ENCODE measurements at places on chromosomes 3 and 15. TPM values are rescaled to one million over a fixed set of nuclear protein-coding genes. Genes with fewer than 3 reads are reported as not detected.

- DNase-seq: peak; percentile 33
Observed at GRCh38 chr3:55480911-55481743, 6.0 kb downstream of the WNT5A start.

DNA sequence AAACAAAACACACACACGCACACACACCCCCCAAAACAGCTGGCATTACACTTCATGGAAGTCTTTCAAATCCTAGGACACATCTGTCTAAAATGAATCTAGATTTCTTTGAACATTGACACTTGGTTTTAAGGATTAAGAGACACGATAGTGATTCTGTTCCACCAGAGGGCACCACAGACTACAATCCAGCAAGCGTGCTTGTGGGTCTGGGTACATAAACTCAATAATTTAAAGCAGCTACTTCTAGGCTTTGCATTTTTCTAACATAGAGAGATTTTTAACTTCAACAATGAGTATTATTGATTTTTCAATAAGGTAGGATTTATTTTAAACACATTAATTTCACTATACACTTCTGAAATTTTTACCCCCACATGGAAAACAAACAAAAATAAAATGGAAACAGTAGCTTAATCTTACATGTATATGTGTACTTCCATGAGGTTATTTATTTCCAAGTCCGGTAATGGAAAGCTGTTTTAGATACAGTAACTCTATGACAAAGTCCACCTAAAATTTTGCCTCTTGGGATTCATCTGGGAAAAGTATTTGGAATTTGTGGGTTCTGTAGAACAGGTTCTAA lies 564.0 kb upstream of the TGFBR2 start:
- DNase-seq: peak; percentile 84

- DNase-seq: peak; percentile 89
Observed at GRCh38 chr3:187403768-187404288, 35.6 kb downstream of the RTP4 start.

DNA sequence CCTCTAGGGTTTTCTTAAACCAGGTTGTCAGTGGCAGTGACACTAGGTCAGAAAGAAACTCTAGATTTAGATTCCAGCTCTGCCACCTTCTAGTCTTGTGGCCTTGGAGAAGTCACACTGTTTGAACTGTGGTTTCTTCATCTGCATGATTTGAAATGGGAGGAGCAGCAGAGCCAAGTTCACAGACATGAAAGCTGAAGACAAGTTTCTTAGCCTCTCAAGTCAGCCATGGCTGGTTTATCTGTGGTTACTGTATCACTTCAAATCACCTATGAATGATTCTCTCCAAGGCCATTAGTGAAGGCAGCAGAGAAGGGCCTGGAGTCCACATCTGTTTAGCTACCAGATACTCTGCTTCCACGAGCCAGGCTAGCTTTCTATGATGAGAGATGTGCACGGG lies 15.6 kb downstream of the CLEC3B start:
- no peak for DNase-seq

RBP2 gene
- total RNA-seq: not detected

RAB8B gene
- 8.5 TPM for total RNA-seq

HES1 gene
- 906 TPM for total RNA-seq

- peak; percentile 69 for DNase-seq
Observed at GRCh38 chr3:85821130-85821756, 862.5 kb downstream of the CADM2 start.

- DNase-seq: no peak
Observed at GRCh38 chr15:54374184-54374952, 396.1 kb downstream of the UNC13C start.

CACNA2D2 gene
- 0.44 TPM for total RNA-seq

DNA sequence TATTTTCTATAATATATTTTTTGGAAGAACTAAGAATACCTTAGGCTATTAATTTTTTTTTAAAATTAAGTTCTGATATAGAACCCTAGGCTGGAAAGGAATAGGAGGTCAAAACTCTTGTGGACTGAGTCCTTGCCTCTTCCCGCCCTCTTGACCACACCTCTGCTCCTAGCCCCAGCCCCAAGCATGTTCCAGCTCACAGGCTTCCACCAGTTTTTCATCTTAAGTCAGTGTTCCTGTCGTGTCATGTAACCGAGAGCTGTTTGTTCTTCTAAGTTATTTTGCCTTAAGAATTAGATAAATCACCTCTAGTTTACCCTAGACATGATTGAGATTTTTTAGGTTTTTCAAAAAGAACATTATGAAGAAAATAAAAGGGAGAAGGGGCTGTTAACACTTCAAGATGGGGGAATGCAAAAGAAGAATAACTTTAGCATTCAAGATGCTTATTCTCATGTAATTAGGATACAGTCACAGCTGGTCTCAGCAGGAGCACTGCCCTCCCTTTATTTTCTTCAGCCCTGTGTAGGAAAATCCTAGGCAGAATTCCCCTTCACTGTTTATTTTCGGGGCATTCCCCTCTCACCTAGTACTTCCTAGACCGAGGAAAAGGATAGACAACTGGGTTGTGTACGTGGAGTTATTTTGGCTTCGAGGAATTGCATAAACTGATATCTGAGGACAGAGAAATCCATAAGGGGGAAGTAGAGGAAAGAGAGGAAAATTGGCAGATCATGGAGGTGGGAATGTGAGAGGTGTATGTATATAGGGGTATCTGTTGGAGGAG lies 110.2 kb downstream of the CMSS1 start:
- DNase-seq: no peak

DNA sequence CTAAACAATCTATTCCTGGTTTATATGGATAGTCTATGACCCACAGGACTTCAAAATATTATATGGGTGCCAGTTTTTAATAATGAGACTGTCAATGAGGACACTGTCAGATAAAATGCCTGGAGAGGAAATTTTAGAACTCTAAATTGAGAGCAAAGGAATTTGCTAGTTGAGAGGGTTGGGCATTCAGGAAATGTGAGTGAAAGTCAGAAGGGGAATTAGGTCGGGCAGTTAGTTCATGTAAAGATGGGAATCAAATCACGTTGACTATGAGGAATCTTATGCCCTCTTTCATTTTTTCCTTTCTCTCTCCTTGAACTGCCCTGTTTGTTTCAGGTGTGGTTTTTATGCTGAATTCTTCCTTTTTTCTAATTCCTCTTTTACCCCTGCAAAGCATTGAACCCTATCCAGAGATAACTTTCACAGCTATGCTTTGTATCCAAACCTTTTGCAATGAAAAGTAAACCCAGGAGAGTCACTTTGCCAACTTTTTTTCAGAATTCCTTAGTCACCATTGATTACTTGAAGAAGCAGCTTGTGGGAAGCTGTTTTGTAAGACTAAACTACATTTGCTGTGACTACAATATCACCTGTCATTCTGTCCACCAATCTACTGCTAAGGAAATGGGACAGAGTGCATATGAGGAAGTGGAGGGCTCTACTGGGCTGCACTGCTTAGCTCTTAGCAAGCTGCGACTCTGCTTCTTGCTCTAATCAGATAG lies 27.8 kb downstream of the CHP1 start:
- peak; percentile 91 for DNase-seq

GRCh38 chr3:14545251-14545635 lies 5.1 kb upstream of the GRIP2 start:
- DNase-seq: no peak

- DNase-seq: peak; percentile 10
Observed at GRCh38 chr3:32293903-32294302, 55.4 kb downstream of the CMTM8 start.

SLITRK3 gene
- total RNA-seq: not detected

DNA sequence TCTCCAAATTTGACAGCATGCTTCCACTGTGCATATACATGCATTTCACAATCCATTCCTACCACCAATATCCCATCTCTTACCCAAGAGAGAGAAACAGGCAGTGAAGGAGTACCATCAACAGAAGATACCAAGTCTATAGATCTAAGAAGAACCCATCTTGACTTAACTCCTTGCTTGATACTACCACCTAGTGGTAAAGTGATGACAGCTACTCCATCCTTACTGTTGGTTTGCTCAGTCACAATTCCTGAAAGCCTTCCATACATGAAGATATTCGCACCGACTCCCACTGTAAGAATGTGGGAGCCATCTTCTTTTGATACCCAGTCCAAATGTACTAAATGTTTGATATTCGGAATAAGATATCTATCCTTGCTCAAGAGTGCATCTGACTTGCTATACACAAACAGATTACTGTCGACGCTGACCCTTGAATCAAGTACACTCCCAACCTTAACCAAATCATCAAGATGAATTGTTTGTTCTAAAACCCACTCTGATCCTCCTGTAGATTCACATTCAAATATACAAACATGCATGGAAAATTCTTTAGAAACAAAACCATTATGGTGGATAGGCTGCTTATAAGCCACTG lies 123.1 kb downstream of the DMXL2 start:
- peak; percentile 60 for DNase-seq

GRCh38 chr15:92100301-92100700 lies 246.8 kb downstream of the SLCO3A1 start:
- DNase-seq: no peak

DNA sequence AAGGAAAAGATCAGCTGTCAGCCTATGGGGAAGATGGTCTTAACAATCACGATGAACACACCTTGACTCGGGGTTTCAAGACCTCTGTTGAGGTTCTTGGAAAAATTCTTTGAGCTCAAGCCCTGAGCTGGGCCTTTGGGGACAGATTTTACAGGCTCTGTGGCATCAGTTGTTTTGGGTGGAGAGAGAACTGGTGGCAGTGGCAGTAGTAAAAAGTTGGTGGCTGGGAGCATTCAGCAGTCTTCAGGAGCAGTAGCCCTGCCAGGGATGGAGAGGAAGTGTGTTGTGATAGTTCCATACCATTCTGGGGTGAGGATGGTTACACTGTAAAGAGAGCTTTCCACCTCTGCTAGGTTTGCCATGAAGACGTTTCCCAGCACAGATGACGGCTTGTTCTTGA lies 4.9 kb upstream of the KY start:
- DNase-seq: no peak

NANOGP8 gene
- not detected for total RNA-seq

CPNE4 gene
- not detected for total RNA-seq

GRCh38 chr3:141243271-141243707 lies 11.7 kb downstream of the PXYLP1 start:
- DNase-seq: no peak

BTLA gene
- total RNA-seq: not detected

- DNase-seq: peak; percentile 45
Observed at GRCh38 chr3:125647318-125648014, 52.2 kb upstream of the OSBPL11 start.

DNA sequence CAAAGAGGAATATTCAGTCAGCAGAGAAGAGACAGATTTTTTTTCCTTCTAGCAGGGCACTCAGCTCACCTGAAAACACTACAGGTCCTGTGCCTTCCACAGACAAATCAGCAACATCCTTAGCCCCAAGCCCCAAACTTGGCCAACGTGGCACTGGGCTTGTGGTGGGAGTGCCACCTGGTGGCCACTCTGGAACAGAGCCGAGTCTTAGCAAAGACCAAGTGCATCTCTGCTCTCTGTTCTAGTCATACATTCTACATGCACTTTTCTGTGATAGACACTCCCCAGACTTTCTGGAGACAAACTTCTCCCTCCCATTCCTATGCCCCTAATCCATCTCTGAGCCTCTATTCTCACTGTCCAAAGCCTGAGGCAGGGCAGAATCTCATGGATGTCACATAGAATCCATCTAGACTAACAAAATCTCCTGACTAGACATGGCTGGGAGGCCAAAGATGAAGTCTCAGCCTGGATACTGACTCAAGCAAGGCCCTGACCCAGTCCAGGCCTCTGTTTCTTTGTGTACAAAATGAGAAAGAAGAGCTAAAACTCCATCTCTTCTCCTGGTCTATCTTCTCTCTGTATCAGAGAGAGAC lies 5.1 kb upstream of the SEMA7A start:
- peak; percentile 89 for DNase-seq

- no peak for DNase-seq
Observed at GRCh38 chr15:52225230-52225629, 34.0 kb upstream of the GNB5 start.

DNA sequence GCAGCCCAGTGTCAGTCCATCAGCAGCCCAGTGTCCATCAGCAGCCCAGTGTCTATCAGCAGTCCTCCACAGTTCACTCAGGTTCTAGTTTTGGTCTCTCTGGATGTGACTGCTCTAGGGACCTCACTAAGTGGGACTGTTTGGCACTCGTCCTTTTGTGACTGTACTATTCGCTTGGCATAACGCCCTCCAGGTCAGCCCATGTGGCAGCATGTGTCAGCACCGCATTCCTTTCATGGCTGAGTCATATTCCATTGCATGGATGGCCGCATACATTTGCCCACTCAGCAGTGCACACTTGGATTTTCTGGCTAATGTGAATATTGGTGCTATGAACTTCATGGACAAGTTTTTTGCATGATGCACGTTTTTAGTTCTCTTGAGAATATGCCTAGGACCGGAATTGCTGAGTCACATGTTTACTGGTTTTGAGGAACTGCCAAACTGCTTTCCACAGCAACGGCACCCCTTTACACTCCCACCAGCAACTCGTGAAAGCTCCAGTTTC lies 16.4 kb downstream of the CHST13 start:
- DNase-seq: peak; percentile 91

- no peak for DNase-seq
Observed at GRCh38 chr15:50740955-50741354, 24.6 kb downstream of the SPPL2A start.

DNA sequence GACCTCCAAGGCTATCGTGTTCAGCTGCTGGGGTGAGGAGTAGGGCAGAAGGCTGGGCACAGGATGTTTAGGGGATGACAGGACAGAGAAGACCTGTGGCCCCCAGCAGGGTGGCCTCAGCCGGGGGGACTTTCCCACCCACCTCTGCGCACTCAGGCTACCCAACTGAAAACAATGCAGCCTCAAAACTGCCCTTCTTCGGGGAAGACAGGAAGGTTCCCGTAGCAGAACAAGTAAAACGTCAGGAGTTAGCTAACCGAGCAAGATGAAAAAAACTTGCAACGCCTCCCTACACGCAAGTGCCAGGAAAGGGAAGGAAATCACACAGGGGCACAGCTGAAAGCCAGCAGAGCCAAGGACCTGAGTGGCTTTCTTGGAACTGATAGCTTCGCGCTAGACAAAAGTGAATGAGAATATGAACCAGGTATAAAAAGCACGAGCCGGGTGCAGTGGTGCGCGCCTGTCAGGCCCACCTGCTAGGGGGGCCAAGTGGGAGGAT lies 38.4 kb upstream of the FURIN start:
- no peak for DNase-seq

- peak; percentile 85 for DNase-seq
Observed at GRCh38 chr3:30752970-30753369, 141.5 kb downstream of the GADL1 start.

GRCh38 chr3:10467904-10468612 lies 37.3 kb downstream of the ATP2B2 start:
- peak; percentile 63 for DNase-seq

DNA sequence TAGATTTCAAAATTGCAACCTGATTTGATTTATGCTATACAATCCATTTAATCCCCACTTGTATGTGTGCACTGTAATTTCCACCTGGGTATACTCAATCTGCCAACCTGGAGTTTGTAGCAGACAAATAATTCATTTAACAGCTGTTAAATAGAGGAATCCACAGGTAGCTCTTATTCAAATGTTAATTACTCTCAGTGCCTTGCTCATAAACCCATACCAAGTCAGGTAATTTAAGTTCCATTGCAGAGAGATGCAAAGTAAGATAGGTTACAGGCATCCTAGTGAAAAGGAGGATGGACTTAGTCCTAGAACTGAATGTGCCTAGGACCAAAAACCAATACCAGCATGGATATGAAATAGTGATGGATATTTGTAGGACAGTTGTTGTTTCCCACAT lies 674.2 kb downstream of the TBL1XR1 start:
- no peak for DNase-seq

Data from PC-3 (cell line).